Activated CD8-positive, alpha-beta memory T cell treated with anti-CD3 and anti-CD28 coated beads for 1 hour (primary cell): ENCODE measurements at places on chromosomes 16 and 17.

DNA sequence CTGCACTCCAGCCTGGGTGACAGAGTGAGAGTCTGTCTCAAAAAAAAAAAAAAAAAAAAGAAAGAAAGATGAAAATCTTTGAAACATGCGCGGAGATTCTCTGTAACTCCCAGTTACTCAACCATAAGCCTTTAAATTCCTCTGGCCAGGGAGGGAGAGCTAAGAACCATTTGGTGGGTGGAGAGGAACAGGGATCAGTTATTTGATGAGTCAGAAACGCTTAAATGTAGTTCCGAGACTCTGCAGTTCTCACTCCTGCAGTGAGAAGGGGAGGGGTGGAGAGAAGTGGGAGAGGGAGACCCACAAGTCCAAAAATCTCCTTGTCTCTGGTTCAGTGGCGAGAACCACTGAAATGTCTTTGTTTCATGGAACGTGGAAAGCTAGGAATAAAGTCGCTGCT, 266.7 kb downstream of the SOX9 start:
- DNase-seq, result no peak

GRCh38 chr17:3213587-3213986, 6.1 kb downstream of the OR1A1 start:
- DNase-seq, result no peak

GRCh38 chr17:48162946-48163506, 55.5 kb downstream of the SNX11 start:
- DNase-seq, result no peak

DNA sequence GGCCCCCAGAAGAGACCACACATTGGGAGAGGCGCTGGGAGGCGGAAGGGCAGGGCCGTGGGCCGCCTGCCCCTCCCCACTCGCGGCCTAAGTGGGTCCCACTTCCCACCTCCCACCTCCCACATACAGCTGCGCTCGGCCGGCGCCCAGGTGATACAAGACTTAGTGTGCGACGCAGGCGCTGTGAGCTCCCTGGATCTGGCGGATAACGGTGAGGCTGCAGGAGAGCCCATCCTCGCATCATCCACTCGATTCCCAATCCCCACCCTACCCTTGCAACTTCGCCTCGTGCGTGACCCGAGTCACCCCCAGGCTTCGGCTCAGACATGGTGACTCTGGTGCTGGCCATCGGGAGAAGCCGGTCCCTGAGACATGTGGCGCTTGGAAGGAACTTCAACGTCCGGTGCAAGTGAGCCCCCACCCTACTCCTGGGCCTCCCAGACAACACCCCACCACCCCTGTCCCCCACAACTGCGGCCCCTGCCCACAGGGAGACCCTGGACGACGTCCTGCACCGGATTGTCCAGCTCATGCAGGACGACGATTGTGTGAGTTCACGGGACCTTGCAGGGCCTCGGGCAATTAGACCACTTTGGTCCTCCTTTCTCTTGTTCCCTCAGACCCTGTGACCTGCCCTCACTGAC, 3.9 kb downstream of the CARMIL2 start:
- DNase-seq, result no peak

DNA sequence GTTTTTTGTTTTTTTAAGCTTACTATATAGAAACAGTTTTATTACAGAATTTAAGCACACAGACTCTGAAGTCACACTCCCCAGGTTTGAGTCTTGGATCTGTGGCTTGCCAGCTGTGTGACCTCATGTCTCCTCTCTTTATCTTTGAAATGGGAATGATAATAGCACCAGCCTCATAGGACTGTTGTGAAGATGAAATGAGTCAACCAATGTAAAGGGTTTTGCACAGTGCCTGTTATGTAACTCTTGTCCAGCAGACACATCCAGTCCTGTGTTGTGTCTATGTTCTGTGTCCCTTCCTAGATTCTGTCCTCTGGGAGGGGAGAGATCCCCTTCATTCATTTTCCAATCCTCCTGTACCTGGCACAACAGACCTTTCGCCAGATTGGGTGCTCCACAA, 3.1 kb upstream of the CPD start:
- no peak for DNase-seq

DNA sequence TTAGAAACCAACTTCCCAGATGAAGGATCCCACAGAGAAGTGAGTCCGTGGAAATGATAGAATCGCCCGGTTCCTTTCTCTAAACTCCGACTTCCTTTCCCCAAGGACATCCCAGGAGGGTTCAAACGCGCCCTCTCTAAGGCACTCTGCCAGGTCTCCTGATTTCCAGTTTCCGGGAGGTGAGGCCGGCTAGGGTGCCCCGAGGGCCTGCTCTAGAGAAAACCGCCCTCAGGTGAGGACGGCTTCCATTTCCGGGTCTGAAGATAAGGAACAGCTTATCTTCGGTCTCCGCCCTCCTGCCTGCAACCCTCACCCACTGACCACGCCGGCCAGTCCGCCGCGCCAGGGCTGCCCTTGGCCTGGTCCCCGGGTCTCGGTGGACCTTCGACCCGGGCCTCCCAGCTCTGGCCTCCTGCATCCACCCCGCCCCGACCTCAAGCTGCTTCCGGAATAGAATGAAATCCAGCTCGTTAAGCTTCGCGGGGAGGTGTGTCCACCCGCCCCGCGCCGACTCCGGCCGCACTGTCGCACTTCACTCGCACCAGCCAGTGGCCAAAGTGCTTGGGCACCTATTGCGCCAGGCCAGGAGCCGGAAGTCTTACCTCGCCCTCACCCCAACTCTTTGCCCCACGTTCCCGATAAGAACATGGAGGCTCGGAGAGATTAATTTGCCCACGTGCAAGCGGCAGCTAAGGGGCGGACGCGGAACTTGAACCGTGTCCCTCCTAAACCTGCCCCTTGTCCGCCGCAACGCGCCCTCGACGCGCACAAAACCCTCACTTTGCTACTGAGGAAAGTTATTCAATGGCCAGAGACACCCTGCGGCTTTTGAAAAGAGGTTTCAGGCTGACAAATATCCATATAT, 836 bp upstream of the MMP15 start:
- DNase-seq, result no peak

- DNase-seq, result no peak
Measured at GRCh38 chr17:20896153-20896649, 146.6 kb downstream of the USP22 start.

- no peak for DNase-seq
Measured at GRCh38 chr17:48997827-48998586, 822 bp downstream of the IGF2BP1 start.

DNA sequence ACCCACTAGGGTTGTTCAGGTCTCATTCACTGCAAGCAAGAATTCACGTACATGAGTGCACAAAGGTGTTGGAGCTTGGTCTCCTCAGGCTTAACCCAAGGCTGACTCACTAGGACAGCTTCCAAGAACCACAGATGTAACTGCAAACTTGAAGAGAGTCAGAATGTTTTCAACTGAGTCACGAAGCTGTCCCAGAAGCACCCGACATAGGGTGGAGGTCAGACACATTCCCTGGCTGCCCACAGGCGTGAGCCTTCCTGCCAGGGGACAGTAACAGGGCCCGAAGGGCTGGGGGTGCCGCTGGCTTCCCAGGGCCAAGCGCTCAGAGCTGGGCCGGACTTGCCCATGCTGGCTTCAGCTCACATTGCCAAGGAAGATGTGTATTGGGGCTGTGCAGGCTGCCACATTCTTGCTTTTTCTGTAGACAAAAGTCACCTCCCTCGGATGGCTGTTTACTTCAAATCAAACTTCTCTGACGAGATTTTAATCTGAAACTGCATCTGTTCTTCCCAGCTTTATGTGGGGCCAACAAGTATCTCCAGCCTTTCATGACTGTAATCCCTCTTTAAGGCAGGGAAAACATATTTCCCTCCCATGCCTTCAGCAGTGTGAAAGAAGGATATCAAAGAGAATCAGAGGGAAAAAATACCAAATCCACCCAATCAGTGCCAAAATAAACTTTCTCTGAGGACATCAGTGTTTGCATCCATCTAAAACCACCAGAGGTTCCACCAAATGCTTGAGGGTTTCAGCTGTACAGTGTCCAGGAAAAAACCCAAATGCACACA, 14.3 kb downstream of the CMTM3 start:
- no peak for DNase-seq

DNA sequence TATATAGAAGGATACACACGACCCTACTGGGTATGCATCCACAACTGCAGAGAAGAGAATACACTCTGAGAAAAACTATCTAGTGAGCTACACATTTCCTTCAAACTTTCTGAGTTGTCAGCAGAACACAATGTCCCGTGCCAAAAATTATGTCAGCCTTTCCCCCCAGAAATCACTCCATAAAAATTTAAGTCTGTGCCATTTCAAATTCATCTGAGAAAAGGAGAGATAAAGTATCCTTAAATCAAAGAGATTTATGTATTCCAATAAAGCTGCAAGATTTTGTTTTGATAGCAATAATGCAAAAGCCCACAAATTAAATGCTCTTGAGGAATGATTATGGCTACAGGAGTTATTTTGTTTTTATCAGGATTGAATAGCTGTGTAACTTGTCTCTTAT, 760.1 kb downstream of the CDH11 start:
- DNase-seq, result no peak

DNA sequence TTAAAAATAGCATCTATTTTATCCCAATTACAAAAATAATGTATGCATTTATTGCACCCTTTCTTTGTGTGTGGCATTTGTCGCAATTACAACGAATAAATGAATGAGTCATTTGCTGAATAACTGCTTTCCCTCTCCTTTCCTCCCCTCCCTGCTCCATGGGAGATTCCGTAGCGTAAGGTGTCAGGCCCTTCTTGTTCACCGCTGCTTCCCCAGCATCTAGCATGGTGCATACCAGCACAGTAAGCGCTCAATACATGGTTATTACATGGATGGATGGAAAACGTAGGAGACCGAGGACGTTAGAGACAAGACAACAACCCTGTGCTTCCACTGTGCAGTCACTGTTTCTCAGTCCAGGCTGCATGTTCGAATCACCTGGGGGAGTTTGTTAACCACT, 336.0 kb upstream of the EEF2KMT start:
- no peak for DNase-seq

DNA sequence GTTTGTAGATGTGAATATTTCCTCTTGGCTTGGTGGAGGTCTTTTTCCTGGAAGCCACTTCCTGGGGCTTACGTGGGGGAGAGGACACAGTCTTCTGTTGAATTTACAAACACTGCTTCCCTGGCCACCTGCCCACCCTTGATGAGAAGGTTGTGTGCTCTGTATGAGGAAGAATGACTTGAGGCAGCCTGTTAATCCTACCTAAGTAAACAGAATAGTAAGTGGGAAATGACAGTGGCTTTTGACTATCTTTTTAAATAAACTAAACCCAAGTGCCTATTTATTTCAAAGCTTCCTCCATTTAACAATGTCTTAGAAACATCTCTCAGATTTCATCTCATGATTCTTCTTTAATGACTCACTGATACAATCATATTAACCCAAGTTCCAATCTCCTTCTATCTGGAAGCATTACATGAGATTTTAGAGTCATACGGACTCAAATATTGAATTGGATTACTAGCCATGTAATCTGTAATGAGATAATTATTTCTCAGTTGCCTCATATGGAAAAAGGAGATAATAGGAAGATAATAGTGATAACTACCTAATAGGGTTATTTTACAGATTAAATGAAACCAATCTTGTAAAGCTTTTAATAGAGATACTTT, 96.6 kb upstream of the SMIM36 start:
- no peak for DNase-seq

DNA sequence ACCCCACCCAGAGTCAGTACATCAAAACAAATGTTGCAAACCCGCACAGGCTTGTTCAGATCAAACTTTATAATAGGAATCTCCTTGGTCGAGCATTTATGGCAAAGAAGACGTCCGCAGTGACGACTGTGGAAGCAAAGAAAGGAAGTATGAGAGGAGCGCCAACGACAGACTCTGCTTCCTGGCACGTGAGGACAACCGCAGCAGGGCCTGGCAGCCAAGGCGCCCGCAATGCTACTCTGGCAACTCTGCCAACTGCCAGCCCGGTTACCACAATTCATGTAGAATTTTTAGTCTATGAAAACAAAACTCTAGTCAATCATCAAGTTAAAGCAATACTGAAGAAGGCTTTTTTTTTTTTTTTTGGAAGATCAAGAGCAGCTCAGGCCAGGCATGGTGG, 24.8 kb downstream of the CYB5D2 start:
- DNase-seq, result no peak

DNA sequence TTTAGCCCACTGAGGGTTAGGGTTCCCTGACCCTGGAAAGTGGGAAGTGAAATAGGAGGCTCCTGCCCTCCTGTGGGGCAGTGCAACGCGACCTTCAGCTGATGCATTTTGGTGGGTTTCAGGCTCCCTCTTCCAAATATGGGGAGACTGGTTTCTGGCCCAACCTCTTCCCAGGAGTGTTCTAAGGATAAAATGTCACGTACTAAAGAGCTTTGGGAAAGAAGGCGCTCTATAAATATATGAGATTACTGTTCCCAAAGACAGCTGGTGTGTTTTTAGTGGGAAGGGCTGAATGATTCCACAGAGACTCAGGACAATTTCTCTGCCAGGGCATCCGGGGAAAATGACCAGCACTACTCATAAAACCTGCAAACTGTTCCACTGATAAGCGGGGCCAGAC, 9.8 kb downstream of the SLC35B1 start:
- DNase-seq, result no peak

DNA sequence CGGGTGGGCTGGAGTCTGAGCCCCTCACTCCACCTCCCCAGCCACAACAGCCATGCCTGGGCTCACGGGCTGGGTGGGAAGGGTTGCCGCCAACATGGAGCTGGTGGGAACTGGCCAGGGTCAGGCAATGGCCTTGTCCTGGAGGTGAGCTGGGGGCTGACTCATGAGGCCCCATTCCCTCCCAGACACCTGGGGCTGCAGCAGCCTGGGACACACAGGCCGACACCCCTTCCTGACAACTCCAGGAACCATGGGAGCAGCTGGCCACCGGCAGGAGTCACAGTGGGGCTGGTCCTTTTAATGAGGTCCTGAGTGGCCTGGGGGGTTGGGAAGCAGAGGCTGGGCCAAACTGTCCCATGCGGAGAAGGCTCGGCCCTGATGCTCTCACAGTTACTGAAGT, 12.2 kb downstream of the DBNDD1 start:
- DNase-seq, result no peak
